ENCODE measurements at places on chromosomes 2 and 18.

DNA sequence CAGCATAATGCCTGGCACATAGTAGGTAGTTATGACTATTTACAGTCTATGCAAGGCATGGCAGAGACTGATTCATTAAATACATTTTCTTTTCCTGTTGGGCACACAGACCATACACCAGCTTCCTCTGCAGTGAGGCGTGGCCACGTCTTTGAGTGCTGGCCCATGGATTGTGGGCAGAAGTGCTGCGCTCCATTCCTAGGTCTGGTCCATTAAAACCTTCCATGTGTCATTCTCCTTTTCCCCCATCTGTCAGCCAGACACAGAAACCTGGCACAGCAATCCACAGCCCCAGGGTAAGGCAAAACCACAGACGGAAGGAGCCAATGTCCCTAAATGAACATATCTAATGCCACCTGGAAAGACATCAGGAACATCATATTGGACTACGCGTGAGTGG is 141.9 kb downstream of the TTC32 start:
- DNase-seq: no peak

DNA sequence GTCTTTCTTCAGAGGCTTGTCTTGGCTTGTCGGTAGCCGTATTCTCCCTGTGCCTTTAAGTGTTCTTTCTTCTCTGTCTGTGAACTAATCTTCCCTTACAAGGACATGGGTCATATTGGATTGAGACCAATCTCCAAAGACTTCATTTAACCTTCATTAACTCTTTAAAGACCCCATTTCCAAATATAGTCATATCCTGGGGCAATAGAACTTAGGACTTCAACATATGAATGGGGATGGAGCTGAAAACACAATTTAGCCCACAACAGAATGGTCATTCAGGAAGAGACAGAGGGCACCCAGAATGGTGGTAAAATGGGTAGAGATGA is 82.1 kb upstream of the TANK start:
- DNase-seq: no peak

GRCh38 chr18:8460748-8461147 is 148.5 kb upstream of the RAB12 start:
- no peak for DNase-seq

DNA sequence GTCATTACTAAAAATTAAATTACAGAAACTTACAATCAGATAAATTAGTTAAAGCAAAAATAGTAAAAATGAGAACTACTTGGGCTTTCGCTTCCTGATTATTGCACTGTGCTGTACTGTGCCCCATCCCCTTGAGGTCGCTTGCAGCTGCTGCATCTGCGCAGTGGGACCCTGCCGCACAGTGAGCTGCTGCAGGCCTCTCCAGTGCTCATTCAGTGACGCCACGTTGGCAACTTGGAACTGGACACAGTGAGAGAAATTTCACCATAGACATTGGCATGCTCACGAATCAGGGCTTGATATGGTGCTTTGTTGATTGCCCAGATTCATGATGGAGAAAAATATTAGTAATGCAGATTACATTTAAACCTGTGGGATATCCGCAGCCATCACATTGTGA is 290.8 kb upstream of the MYT1L start:
- DNase-seq: no peak

DNA sequence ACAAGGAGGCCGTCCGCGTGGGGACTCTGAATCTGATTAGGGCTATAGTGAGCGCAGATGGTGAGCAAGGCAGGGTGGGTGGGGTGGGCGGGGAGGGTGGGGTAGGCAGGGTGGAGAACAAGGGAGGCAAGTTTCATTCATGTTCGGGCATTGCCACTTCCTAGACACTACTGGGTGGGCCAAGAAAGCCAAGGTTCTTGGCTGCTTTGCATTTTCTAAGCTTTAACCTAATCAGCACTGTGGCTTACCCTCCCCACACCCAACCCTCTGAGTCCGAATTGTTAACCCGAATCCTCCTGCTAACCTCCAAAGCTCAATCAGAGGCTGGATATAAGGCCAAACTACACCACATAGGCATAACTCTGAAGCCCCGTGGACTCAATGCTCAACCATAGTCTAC is 18.1 kb downstream of the MROH2A start:
- DNase-seq: peak; percentile 27

GRCh38 chr2:233413046-233413445 is 58.8 kb downstream of the DGKD start:
- DNase-seq: no peak

- DNase-seq: no peak
These were observed 208.7 kb downstream of the LOXHD1 start for GRCh38 chr18:46448347-46448746.

- DNase-seq: no peak
These were observed 2010.4 kb upstream of the LRRTM1 start for GRCh38 chr2:82314836-82315472.

GRCh38 chr2:60411295-60411694 is 142.2 kb downstream of the BCL11A start:
- no peak for DNase-seq

Data from hematopoietic multipotent progenitor cell treated with erythropoietin and hydrocortisone succinate and interleukin-3 and kit ligand, for 6 days (in vitro differentiated cells).